ENCODE measurements at places on chromosomes 4 and X.

DNA sequence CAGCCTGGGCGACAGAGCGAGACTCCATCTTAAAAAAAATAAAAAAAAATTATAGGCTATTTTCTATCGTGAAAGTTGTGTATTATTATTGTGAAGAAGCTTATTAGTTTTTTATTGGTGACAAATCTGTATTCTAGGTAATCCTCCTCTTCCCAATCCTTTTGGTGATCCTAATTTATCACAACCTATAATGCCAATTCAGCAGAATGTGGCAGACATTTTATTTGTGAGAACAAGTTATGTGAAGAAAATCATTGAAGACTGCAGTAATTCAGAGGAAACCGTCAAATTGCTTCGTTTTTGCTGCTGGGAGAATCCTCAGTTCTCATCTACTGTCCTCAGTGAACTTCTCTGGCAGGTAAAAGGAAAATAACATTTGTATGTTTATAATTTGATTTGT is 109.4 kb upstream of the DDX3X start:
- DNase-seq, result no peak

DNA sequence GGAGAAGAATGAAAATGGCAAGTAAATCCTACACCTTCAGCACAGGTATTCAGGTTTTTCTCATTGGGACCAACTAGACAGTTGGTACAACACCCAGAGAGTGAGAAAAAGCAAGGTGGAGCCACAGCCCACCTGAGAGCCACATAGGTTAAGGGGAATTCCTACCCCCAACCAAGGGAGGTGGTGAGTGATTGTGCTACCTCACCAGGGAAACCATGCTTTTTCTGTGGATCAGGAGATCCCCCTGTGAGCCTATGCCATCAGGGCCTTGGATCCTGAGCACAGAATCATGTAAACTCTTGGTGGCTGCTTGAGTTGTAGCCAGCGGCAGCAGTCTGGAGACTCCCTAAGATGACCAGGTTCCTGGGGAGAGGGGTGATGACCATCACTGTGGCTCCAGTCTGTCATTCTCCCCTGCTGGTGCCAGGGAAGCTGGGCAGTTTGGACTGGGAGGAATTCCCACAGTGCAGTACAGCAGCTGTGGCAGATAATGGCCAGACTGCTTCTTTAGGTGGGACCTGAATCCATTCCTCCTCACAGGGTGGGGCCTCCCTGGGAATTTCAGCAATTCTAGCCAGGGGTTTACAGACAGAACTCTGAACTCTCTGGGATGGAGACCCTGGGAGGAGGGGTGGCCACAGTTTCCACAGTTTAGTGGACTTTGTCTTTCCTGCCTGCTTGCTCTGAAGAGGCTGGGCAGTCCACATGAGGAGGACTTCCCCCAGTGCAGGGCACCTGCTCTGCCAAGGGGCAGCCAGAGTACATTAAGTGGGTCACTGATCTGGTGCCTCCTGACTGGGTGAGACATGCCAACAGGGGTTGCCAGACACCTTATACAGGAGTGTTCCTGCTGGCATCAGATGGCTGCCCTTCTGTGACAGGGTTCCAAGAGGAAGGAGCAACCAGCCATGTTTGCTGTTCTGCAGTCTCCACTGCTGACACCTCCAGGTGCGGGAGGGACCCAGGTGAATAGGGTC is 43.2 kb downstream of the PARM1 start:
- DNase-seq, result no peak

- no peak for DNase-seq
Measured at GRCh38 chr4:87934973-87935372, 40.5 kb upstream of the SPP1 start.

DNA sequence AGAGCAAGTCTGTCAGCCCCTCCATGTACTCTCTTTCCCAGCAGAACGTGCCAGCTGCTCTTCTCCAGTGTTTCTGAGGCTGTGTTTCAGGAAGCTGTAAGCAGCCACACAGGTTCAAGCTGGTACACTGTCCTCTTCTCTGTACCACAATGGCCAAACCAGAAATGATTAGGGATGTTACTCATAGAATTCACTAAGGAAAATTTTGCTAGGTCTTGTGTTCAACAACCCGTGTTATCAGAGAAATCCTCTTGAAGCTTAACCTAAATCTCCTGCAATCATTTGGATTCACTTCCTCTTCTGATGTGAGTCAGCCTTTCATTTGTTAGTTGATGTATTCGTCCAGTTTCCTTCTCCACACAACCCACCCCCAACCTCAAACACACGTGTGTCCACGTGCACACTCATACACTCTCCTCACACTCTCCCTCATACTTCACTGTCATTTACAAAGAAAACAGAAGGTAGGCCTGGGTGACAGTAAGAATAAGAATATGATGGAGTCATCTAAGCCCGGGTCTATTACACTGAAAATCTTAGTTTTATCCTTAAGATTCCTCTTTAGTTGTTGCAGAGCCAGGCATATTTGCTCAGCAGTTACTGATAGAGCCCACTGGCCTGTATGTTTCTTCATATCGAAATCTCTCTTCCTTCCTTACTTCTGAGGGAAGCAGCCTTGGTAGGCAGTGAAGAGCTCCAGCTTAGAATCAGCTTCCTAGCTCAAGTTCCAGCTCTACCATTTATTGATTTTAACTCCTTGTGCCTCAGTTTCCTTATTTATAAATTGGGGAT is 63.4 kb downstream of the DCUN1D4 start:
- DNase-seq, result no peak

DNA sequence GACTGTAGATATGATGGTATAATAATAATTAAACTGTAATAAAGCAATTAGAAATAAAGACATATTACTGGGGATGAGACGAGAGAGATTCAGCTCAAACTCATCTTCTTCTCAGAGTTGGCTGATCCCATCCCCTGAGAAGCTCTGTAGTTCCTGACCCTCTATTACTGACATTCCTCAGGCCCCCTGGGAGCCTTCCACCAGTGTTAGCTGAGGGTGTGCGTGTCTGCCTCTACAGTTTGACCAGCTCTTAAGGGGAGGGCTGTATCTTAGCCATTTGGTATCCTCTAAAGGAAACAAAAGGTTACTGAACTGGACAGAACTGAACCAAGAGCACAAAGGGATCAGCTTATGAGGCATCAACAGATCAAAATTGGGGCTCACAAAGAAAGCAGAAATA is 11.2 kb downstream of the FHDC1 start:
- DNase-seq, result no peak

- DNase-seq, result no peak
Measured at GRCh38 chr4:94365304-94365703, 22.7 kb upstream of the HPGDS start.

DNA sequence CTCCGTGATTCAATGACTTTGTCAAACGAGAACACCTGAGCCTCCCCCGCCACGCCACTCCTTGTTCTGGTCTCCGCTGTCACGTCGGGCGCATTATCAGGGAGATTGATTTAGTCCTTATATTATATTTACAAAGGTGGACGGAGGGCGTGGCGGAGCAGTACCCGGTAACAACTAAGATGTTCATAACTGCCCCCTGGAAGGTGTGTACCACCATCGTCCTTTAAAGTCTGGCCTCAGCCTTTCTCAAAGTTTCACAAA is 284.2 kb downstream of the PACRGL start:
- no peak for DNase-seq

- DNase-seq, result no peak
Measured at GRCh38 chrX:102651242-102652011, at the start of gene GPRASP1. GPRASP1 (plus strand) TSS chrX:102651483; CDS start chrX:102653914, 2,431 bp downstream.

All from 8988T (cell line).